ENCODE measurements at places on chromosomes 6 and 20.

DNA sequence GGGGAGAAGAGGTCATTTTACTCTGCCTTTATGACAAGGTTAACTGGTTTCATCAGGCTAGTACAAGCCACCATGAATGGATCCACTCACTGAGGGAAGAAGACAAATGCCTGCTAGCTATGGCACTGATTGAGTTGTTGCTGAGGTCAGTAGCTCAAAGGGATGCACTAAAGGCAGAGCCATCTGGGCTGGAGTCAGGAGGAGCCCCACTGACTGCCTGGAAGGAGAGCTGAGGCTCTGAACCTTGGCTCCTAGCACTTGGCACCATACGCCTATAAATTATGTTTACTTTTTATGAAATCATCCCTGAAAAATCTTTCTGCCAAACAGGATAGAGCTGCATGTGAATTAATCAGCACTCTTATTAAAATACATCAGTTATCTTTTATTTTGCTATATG lies 104.6 kb downstream of the DTD1 start:
- DNase-seq: no peak

- DNase-seq: no peak
These were observed 105.4 kb downstream of the OGFRL1 start for GRCh38 chr6:71393981-71394432.

GRCh38 chr6:7433121-7433617 lies 43.6 kb downstream of the RIOK1 start:
- DNase-seq: no peak

GRCh38 chr6:45350186-45350710 lies 22.1 kb downstream of the RUNX2 start:
- no peak for DNase-seq

- DNase-seq: no peak
These were observed 75.0 kb downstream of the BCKDHB start for GRCh38 chr6:80181352-80182081.

DNA sequence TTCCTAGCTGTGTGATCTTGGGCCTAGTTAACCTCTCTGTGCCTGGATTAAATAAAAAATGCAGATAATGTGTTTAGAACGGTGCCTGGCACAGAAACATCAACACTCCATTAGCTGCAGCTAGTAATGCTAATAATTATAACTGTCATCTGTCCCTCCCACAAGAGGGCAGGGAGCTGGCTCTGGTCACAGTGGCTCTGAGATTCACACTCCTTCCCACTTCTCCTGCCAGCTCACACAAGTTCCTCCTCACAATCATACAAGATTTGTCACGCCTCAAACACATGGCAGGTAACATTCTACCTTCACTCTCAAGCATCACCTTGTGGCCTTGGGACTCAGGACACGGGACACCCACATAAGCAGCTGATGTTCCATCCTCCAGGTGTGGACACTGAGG lies 2.4 kb downstream of the ADA start:
- DNase-seq: no peak

GRCh38 chr20:61480158-61480825 lies 228.2 kb downstream of the CDH4 start:
- DNase-seq: no peak

DNA sequence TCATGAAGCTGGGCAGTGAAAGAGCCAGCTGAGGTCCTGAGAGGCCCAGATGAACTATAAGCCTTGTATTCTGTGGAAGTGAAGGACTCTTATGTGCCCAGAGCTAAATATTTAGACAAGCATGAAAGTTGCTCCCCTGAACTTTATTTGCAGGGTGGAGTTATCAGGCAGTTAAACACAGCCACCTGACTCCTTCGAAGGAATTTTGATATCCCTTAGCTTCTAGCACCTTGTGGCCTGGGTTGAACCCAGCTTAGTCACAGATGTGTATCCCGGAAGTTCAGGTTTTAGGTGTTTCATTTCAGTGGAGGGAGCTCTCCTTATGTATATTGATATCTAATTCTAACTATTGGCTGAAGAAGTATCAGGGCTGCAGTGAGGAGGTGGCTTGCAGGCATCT lies 20.4 kb downstream of the NR2E1 start:
- DNase-seq: no peak

DNA sequence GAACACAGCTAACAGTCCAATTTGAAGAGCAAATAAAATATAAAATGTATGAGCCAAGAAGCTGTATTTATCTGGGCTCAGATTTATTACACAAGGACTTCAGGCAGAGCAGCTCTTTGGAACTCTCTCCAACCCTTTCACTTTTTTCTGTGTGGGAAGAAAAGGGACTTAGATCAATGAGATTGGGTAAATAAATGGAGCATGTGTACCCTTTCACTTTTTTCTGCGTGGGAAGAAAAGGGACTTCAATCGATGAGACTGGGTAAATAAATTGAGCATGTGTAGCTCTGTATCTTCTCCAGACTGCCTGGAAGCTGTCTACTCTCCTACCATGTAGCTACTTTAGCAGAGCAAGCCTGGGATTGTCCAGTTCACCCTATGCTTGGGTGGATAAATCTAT lies 10.7 kb downstream of the SLC17A3 start:
- no peak for DNase-seq

DNA sequence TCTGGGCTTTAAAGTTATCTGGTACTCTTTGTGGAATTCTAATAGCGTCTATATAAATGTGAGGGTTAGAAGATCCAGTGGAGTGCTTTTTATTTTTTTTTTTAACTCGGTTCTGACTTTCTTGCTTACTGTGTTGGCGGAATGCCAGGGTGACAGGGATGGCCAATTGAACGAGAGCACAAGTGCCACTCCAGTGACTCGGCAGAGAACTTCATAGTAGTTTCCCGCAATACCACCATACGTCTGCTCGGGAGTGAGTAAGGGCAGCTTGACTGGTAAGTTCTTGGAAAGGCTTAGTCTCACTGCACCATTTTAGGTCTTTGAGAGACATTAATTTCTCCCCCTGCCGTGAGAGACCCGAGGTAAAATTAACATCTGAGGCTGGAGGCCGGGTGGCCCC lies 49.4 kb upstream of the TULP1 start:
- no peak for DNase-seq

GRCh38 chr20:22944062-22944461 lies 91.0 kb upstream of the SSTR4 start:
- DNase-seq: no peak

DNA sequence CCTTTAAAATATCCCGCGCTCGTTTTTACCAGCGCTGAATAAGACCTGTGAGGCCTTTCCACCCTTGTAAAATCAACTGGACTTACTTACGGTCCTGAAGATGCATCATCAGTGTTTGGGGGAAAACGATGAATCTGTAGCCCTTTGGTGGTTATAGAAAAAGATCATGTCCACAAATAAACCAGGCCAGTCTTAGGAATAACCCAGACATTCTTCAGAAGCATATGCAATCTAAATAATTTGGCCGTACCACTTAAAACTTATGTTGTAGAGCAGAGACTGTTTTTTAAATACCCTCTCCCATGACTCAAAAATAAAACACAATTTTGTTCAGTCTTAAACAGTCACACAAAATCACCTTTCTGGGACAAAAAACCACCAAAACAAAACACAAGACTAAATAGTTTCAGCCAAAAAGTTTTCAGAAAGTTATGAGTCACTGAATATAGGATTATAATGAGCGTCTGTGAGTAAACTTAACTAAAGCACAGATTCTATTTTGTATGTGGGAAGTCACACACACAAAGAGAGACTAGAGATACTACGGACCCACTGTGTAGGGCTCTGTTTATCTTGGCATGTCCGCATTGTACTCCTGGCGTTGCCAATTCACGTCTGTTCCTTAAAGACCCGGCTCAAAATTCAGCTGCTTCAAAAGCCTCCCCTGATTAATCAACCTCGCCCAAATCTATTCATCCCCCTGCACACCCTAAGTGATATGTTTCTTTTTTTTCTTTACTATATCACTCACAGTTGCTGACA lies 26.5 kb upstream of the SMOC2 start:
- DNase-seq: no peak

All from A549 (cell line).